ENCODE measurements at places on chromosomes 13 and 19.

DNA sequence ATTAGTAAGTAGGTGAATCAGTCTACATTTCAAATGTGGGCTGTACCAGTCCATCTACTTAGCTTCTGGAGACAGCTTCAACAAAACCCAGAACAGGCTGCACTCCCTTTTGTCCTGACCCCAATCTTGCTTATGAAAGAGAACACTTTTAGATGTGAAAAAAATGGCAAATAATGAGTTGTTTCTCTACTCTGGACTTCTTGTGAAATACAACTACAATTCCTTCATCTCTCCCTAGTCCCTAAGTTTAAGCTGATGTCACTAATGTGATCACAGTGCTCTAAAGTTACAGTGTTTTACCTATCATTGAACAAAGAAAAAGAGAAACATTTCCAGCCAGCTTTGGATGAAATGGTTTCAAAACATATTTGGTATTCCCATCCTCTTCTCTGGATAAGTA lies 183.9 kb downstream of the LHFPL6 start:
- DNase-seq = no peak

DNA sequence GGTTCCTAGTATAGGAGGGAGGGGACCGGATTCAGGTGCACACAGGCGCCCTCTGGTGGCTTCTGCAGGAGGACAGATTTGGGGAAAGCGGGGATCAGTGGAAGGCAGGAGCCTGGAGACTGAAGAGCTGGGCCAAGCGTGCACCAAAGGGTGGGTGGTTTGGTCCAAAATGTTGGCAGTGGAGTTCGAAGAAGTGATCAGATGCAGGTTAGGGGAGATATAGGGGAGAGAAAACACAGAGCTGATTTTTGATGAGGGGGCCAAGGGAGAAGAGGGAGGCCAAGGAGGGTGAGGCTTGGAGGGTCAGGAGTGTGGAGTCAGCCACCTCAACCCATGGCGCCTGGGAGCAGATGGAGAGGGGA lies 6.8 kb upstream of the CARM1 start:
- peak; percentile 81 for DNase-seq

DNA sequence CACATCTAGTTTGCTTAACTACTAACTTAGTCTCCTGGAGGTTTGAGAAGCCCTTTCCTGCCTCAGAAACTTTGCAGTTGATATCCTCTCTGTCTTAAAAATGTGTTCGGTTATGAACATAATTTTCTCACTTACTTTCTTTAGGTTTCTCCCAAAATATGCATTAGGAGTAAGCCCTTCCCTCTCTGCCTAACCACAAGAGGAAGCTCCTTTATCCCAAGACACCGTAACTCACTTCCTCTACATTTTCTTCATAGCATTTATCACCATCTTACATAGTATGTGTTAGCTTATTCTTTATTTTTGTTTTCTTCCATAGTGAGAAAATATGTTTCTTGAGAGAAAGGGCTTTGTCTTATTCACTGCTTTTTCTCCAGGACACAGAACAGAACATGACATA lies 952.5 kb upstream of the ATXN8OS start:
- no peak for DNase-seq

DNA sequence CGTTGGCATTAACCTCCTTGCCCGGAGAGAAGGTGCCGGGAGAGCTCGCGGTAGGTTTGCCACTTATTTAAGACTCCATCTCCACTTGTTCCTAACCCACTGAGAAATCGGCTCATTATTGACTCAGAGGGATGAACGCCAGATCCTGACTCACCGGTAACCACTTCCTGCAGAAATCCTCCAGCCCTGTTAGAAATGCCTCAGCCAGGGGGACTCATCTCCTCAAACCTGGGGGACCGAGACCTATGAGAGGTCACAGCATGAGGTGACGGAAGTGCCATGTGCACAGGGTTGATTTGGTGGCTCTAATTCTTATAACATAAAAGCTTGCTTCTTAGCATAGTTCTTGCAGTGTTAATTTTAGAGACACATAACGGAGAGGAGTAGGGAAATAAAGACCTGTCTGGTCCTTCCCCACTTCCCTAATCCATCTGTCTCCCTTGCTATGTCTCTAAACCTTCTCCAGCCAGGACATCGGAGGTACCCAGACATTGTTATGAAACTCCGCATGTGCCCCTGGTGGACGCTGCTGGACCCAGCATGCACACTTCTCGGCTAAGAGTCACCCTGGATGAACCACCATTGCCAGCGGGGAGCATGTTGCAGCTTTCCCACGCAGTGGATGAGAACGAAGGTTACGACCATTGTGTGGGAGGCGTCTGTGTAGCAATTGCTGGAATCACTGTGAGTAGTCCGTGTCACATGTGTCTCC lies 158.9 kb downstream of the EFNB2 start:
- DNase-seq = no peak

DNA sequence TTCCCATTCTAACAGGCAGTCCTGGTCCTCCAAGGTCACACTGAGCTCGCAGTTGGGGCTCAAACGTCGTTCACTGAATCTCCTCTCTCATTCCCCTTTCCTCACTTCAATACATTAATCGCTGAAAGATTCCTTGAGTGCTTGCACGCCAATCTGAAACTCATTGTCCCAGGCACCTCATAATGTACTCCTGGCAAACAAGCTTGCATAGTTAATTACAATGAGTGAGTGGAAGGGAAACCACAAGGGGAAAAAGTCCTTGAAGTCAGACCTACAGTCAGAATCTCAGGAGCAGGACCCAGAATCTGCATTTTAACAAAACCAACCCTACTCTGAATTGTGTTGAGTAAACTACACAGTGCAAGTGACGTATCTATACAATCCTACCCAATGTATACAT lies 86.9 kb downstream of the CRYL1 start:
- DNase-seq = no peak

DNA sequence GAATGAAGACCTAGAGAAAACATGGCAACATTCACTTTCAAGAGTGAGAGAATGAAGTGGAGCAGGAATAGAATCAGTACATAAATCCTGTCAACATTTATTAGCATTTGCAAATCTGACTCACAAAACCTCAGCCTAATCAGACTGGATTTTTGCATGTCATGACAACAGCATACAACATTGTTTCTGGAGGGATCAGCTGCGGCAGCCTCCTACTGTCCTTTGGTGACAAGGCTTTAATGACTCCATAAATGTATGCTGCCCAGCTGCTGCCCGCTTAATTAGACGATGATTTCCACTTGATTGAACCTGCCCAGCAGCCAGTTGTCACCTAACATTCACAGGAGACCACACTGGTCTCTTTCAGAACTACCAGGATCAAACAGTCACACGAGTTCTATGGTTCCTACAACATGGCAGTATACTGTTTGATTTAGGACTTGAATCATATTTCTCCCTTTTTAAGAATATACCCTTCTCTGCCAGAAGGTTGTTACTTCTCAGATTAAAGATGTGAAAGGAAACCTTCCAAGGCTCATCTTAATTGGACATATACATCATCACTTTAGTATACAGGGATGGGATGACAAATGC lies 9.3 kb downstream of the EBPL start:
- DNase-seq = no peak

DNA sequence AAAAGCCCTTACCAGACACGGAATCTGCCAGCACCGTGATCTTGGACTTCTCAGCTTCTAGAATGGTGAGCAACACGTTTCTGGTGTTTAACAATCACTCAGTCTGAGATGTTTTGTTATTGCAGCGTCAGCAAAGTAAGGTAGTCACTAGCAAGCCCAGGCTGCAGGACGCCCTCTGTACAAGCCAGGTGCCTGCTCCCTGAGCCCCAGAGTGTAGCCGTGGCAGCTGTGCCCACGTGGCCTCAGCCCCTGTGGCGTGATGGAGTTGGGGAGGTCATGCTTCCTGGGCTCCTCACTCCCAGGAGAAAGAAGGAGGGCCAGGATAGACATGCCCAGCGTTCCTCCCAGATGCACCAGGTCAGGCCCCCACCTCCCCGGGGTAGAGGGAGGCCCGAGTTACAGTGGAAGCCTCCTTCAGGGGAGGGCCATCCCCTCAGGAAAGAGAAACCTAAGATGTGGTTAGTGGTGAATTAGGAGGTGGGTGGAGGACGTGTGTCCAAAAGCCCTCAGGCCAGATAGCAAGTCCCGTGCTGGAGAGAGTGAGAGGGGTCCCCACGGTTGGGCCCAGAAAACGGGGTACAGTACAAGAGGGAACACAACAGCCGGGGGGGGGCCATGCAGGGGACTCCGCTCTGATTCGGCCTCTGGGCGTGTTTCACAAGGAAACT lies 169.6 kb upstream of the SOX1 start:
- DNase-seq = no peak

GRCh38 chr13:104310861-104311260 lies 1244.6 kb upstream of the SLC10A2 start:
- DNase-seq = no peak

DNA sequence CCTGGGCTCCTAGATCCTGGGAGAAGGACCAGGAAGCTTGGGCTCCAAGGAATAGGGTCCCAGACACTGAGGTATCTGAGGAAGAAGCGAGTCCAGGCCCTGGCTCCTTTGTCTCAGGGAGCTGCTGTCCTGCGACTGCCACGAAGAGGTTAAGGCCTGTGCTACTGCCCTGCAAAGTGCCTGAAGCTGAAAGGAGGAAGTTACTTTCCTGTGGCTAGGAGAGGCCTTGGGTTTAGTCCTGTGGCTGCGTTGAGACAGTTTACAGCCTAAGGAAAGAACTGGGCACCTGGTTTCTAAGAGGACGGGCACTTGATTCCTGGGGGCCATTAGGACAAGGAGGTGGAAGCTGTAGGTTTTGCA lies 2.8 kb downstream of the MYADM start:
- DNase-seq = no peak

GRCh38 chr13:98658131-98658530 lies 81.2 kb upstream of the STK24 start:
- no peak for DNase-seq

All from stimulated activated CD4-positive, alpha-beta T cell treated with anti-CD3 and anti-CD28 coated beads, TNF-alpha, amount 100 ng/mL, for 1 hour (primary cell).